ENCODE measurements at places on chromosomes 1 and 21. TPM values are rescaled to one million over a fixed set of nuclear protein-coding genes. Genes with fewer than 3 reads are reported as not detected.

DNA sequence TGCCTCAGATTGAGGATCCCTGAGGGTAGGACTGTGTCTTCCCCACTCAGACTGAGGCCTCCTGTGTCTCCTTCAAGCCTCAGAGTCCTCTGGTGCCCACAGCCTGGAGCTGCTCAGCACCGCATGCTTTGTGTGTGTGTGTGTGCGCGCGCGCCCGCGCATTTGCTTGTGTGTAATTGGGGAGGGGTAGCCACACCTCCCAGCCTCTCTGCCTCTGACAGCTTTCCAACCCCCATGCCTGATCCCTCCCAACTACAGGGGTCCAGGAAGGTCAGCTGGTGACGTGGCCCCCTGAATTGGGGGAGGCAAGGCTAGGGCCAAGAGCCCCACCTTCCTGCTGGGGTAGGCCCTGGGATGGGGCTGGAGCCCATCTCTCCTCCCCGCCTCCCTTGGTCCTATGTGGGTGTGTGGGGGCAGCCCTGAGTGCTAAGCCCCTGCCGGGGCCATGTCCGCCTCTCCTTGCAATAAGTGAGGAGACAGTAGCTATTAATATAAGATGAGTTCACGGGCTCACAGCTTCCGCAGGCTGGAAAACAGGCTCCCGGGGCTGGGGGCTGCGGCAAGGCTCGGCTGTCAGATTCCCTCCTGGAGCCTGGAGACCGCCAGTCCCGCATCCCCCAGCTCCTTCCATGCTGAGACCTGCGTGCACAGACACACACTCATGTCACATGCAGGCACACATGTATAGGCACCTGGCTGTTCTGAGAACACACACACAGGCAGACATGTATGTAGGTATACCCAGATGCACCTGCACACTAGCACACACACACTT is 7.0 kb downstream of the GPR3 start:
- ATAC-seq = no peak

SLC45A3 gene
- 1.0 TPM for total RNA-seq

DNA sequence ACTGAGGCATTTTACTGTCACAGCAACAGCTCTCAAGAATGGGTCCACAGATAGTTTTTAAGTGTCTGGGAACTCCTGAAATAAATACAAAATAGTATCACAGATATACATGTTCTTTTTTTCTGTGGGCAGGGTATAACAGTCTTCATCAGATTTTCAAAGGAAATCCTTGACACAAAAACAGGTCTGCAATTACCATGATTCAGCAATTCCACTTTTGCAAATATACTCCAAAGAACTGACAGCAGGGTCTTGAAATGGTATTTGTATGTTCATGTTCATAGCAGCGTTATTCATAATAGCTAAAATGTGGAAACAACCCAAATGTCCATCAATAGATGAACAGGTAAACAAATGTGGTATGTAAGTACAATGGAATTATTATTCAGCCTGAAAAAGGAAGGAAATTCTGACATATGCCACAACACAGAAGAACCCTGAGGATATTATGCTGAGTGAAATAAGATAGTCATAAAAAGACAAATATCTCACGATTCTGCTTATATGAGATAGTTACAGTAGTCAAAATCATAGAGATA is 85.0 kb downstream of the EPS15 start:
- no peak for ATAC-seq

- ATAC-seq = no peak
Measured at GRCh38 chr1:212040629-212041412, 5.3 kb downstream of the DTL start.

FAM110D gene
- 3.4 TPM for total RNA-seq

PLD5 gene
- 0.77 TPM for total RNA-seq
